ENCODE measurements at places on chromosomes 7 and 10. TPM values are rescaled to one million over a fixed set of nuclear protein-coding genes. Genes with fewer than 3 reads are reported as not detected.

The FFAR4 gene
- total RNA-seq = not detected

The TCAF1 gene
- total RNA-seq = 14.6 TPM

The FEZF1 gene
- not detected for total RNA-seq

The NYAP1 gene
- total RNA-seq = 0.23 TPM

The JCAD gene
- 0.12 TPM for total RNA-seq

The PHYH gene
- 12.0 TPM for total RNA-seq

The ACSM6 gene
- total RNA-seq = not detected

The DLX5 gene
- not detected for total RNA-seq

The CCL24 gene
- total RNA-seq = not detected

DNA sequence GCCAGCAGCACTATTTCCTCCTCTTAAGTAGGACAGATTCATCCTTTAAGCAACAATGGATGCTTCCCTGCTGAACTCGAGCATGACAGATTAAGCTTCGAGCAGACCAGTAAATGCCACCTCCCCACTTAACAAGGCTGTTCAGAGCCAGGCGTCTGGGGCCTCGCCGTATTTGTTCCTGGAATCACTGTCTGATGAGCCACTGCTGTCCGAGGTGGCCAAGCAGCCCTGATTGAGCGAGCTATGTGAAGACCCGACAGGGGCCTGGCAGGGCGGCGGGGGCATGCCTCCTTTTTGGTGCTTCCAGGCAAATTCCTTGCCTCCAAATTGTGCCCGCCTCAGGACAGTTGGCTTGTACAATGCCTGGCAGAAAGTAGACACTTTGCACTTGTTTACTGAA is 862.6 kb downstream of the NRG3 start:
- no peak for DNase-seq
- H3K36me3 ChIP-seq = no peaks in the 10 kb centered on the region
- no peak overlapping the region for H3K27ac ChIP-seq
- no peaks in the 10 kb centered on the region for H3K27me3 ChIP-seq
- no peaks in the 10 kb centered on the region for H3K4me1 ChIP-seq

GRCh38 chr10:34815185-34816084 is at the start of gene PARD3:
TSS of gene PARD3 (minus strand) at chr10:34815296. CDS start at chr10:34814995, 301 bp downstream.
- DNase-seq = peak; percentile 11
- H3K4me3 ChIP-seq = peak within 1 kb of the TSS; percentile 65
- H3K27me3 ChIP-seq = peaks cover 61% of the 10 kb centered on the region
- peaks cover 8% of the 10 kb centered on the region for H3K4me1 ChIP-seq
- H3K27ac ChIP-seq = no peak within 1 kb of the TSS
- no peaks in the 10 kb centered on the region for H3K36me3 ChIP-seq

- no peak overlapping the region for H3K4me3 ChIP-seq
- no peak overlapping the region for H3K27ac ChIP-seq
- H3K4me1 ChIP-seq = peaks cover 29% of the 10 kb centered on the region
- peaks cover 88% of the 10 kb centered on the region for H3K27me3 ChIP-seq
Observed at GRCh38 chr7:27191833-27192545, 7.0 kb upstream of the HOXA11 start.

DNA sequence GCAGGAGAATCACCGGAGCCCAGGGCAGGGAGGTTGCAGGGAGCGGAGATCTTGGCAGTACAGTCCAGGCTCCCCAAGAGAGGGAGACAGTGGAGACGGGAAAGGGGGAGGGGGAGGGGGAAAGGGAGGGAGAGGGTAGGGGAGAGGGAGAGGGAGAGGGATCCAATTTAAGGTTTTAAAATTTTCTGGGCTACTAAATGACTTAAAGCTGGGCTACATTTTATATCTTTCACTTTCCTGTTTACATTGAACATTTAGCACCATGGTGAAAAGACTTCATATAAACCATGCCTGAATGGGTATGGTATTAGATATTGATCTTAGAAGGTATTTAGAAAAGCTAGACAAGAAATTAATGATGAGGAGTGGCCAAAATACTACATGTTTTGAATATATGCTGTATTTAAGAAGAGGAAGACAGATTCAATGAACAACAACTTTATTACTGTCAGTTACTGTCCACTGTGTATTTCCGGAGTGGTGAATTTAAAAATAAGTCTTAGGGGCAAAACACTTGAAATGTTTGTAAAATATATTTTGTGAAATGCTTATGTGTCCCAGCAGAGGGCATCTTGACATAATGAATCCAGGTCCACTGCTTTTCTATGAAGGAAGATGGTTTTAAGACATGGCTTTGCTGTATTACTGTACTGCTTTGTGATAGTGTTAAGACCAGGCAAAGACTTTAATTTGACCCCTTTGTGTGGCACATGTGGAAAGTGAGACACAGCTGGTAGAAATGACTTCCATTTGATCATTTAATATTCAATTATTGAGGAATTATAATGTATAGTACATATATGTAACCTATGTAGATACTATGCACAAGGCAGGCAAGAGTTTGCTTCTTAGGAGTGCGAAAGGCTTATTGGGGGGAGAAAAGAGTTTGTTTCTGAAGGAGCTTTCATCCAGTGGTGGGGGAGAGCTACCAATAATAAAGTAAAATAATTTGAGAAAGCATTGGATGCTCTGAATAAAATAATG is 52.8 kb downstream of the NRF1 start:
- H3K4me1 ChIP-seq = no peaks in the 10 kb centered on the region
- no peak overlapping the region for H3K27ac ChIP-seq

GRCh38 chr7:121433775-121434174 is 37.7 kb upstream of the FAM3C start:
- H3K27ac ChIP-seq = no peak overlapping the region
- no peaks in the 10 kb centered on the region for H3K27me3 ChIP-seq
- H3K4me1 ChIP-seq = peaks cover 12% of the 10 kb centered on the region
- peaks cover 2% of the 10 kb centered on the region for H3K36me3 ChIP-seq

DNA sequence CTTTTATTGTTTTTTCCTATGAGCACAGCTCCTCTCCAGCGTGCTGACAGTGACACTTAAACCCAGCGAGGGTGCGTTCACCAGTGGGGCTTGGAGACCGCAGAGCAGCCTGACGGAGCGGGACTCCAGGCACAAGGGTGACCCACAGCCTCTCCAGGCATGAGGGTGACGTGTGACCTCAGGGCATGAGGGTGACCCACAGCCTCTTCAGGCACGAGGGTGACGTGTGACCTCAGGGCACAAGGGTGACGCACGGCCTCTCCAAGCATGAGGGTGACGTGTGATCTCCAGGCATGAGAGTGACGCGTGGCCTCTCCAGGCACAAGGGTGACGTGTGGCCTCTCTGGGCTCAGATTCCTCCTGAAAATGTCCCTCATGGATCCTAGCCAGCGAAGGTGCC is 164.3 kb upstream of the TCERG1L start:
- H3K27me3 ChIP-seq = no peaks in the 10 kb centered on the region
- no peak for DNase-seq
- H3K27ac ChIP-seq = no peak overlapping the region
- H3K4me1 ChIP-seq = no peaks in the 10 kb centered on the region
- no peak overlapping the region for H3K4me3 ChIP-seq

DNA sequence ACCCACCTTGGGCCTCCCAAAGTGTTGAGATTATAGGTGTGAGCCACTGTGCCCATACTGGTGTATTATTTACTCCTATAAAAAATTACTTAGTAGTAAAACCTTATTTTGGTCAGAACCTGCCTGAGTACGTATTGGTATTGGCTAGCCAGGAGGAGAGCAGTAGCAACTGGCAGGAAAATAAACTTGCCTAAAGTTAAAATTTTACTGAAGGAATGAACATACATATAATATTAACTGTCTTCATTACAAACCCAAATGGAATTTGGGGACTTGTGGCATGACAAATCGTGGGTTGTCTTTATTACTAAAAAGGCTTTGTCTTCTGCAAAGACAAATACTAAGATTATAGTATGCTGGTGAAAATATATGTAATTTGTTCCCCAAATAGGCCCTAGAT is 8.4 kb downstream of the RAB18 start:
- no peaks in the 10 kb centered on the region for H3K27me3 ChIP-seq
- peaks cover 58% of the 10 kb centered on the region for H3K36me3 ChIP-seq
- H3K4me3 ChIP-seq = no peak overlapping the region
- no peak for DNase-seq

DNA sequence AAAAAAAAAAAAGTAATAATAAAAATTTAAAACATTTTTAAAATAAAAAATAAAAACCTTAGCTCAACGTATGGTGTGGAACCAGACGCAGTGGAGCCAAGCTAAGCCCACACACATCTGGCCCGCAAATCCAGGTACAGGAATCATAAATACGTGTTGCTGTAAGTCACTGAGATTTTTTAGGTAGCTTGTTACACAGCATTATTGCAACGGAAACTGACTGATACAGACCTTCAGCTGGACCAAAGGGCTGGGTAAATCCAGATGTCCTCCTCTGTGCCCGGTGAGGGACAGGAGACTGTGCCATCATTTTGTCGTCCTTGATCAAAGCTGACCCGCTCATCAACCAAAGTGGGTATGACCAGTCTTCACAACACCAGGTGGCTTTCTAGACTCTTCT is 104.9 kb downstream of the TMEM130 start:
- H3K4me1 ChIP-seq = no peaks in the 10 kb centered on the region
- H3K4me3 ChIP-seq = no peak overlapping the region
- no peaks in the 10 kb centered on the region for H3K36me3 ChIP-seq
- no peak overlapping the region for H3K27ac ChIP-seq

DNA sequence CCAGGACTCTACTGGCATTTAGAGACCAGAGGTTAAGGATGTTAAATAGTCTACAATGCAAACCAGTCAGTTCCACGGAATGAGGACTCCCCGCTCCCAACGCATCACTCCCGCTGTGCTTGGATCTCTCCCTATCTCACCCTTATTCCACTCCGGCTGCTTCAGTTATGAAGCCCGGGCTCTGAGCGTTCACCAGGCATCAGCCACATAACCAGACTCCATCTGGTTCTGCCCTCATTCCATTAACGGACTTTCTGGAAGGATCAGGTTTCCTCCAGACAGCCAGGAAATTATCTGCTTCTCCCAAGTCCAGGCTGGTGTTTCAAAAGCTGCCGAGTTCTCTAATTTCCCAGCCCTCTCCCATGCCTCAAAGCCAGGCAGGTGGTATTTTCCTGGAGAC is 499.3 kb downstream of the GLRX3 start:
- H3K36me3 ChIP-seq = no peaks in the 10 kb centered on the region
- H3K27me3 ChIP-seq = peaks cover 9% of the 10 kb centered on the region
- no peak overlapping the region for H3K4me3 ChIP-seq
- H3K27ac ChIP-seq = no peak overlapping the region

DNA sequence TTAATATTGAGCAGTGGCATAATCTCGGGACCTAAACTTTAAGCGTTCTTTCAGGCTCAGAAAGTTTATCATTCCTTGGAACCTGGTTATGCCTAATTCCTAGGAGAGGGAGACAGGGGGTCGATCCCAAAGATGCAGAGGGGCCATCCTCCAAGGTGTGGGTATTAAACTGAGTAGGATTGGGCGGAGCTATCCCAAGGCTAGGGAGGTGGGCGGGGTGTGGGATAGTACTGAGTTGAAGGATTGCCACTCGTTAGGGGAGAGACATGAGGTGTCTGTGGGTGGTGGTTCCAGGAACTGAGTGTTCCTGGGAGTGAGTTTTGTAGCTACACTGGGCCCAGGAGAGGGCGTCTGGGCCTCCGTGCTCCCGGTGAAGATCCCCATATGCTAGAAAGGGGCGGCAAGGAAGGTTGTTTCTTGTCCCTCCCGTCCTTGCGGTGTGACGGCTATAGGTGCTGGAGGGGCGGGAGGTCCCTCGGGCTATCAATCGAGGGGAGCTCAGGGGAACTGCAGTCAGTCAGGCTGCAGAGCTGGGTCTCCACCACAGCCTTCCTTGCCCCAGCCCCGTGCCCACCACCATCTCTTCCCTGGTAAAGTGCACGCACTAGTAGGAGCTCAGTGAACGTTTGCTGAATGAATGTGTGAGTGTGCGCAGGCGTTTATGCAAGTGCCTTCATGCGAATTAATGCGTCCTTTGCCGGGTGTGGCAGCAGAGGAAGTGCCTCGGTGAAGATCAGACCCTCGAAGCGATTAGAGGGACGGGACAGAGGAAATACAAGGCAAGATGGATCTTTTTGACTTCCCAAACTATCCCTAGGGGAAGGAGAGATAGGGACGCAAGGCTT is 3.0 kb upstream of the HMX2 start:
- DNase-seq = no peak
- no peak overlapping the region for H3K27ac ChIP-seq
- peaks cover 38% of the 10 kb centered on the region for H3K4me1 ChIP-seq
- peaks cover 83% of the 10 kb centered on the region for H3K27me3 ChIP-seq
- H3K36me3 ChIP-seq = peaks cover 4% of the 10 kb centered on the region
- no peak overlapping the region for H3K4me3 ChIP-seq

- H3K36me3 ChIP-seq = peaks cover 10% of the 10 kb centered on the region
- H3K4me3 ChIP-seq = peak overlapping the region; percentile 86
- peaks cover 30% of the 10 kb centered on the region for H3K4me1 ChIP-seq
- peak; percentile 61 for DNase-seq
Observed at GRCh38 chr10:92291921-92292845, 1.2 kb downstream of the MARCHF5 start.

DNA sequence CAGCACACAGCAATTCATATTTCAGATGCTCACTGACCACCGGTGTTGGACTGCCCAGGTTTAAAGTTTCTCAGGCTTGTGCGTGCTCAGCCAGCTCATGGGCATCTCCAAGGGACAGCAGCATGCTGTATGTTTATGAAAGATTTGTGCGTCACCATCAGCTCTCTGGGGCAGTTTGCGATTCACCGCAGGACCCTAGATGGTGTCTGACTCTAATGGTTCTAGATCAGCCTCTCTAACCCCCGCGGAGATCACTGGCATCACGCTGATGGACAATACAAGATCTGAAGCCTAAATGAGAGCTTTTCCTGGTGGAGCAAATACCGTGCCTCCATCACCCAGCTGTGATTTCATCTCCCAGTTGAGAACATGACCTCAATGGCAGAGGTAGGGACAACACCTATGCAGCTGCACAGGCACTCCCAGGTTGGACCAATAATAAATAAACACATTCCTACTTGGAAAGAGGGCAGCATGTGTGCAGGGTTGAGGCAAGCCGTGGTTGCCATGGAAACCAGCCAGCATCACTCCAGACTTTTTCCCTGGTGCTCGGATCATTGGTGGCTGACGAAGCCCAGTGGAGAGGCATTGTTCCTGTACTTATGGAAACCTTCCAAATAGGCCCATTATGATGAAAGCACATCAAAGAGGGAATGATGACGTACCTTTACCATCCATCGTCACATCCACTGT is 253.6 kb downstream of the KCNMA1 start:
- no peak for DNase-seq
- no peak overlapping the region for H3K4me3 ChIP-seq
- H3K36me3 ChIP-seq = no peaks in the 10 kb centered on the region
- no peak overlapping the region for H3K27ac ChIP-seq

- no peak for DNase-seq
- H3K4me3 ChIP-seq = no peak overlapping the region
- H3K27ac ChIP-seq = no peak overlapping the region
- no peaks in the 10 kb centered on the region for H3K27me3 ChIP-seq
Observed at GRCh38 chr10:62147425-62147824, 121.2 kb downstream of the RTKN2 start.

DNA sequence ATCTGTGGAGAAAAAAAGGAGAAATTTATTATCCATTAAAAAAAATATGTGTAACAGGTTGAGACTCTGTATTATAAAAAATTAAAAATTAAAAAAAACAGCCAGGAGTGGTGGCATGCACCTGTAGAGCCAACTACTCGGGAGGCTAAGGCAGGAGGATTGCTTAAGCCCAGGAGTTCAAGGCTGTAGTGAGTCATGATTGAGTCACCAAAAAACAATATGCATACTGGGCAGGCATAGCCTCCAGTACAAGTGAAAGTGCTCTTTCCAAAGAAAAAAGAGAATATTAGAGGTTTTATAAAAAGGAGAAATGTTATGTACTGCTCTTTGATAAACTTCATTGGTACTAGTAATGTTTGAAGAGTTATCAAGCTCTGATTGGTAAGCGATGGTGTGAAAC is 647.1 kb upstream of the ZWINT start:
- H3K4me1 ChIP-seq = no peaks in the 10 kb centered on the region
- H3K36me3 ChIP-seq = no peaks in the 10 kb centered on the region
- no peaks in the 10 kb centered on the region for H3K27me3 ChIP-seq

GRCh38 chr10:43843321-43844101 is 194.8 kb upstream of the ZNF32 start:
- no peak overlapping the region for H3K4me3 ChIP-seq
- DNase-seq = no peak
- H3K27ac ChIP-seq = no peak overlapping the region

Measured in activated CD4-positive, alpha-beta T cell treated with anti-CD3 and anti-CD28 coated beads, Interleukin-2, amount 10 ng/mL, durations not matched to agents 7 days and 5 days (primary cell).